Fibroblast of skin of back (primary cell): ENCODE measurements at places on chromosomes 7 and 10.

GRCh38 chr10:23190872-23191763 lies 994 bp upstream of the PTF1A start:
- DNase-seq = no peak

DNA sequence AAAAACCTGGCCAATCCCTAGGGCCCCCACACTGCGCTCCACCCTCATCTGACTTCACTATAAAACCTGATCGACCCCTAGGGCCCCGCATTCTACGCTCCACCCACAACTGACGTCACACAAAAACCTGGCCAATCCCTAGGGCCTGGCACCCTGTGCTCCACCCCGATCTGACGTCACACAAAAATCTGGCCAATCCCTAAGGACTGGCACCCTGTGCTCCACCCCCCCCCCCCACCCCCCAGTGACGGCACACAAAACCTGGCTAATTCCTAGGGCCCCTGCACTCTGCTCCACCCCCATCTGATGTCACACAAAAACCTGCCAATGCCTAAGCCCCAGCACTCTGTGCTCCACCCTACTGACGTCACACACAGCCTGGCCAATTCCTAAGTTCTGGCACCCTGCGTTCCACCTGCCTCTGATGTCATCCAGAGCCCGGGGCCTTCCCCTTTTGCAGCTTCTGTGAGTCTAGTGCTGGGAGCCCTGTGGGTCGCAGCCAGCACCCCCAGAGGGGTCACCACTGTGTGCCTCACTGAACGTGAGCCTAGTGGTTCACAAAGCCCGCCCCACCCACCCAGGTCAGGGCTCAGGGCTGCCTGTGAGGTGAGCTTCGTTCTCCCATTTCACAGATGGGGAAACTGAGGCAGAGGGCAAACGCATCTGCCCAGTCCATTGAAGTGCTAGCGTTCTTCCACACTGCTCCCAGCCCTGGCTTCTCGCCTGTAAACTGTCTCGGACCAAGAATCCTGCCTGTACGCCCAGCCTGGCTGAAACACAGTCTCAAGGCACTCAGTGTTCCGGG lies 40.6 kb downstream of the MICALL2 start:
- DNase-seq = no peak

- no peak for DNase-seq
Observed at GRCh38 chr7:76063525-76063924, 15.6 kb downstream of the MDH2 start.

GRCh38 chr10:110279407-110279986 lies 25.2 kb downstream of the SMNDC1 start:
- DNase-seq = peak; percentile 66

- DNase-seq = peak; percentile 22
Observed at GRCh38 chr10:119608316-119609155, 11.8 kb upstream of the TIAL1 start.

GRCh38 chr10:80861882-80862281 lies 324.2 kb downstream of the SH2D4B start:
- DNase-seq = no peak

DNA sequence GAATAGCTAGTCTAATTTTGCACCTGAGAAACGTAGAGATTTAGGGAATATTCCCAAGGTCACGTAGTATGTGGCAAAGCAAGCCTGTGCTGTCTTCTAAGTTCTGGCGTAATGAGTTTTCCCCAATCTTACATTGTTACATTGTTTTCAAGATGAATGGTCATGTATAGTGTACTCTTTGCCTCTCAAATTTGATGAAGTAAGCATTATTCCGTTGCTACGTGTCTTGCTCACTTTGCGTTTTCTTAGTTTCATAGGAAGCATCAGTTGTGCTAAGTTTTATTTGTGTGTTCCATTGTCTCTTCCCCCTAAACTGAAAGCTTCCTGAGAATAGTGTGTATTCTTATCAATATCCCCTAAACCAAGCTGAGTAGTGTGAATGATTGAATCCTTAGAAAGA lies 637.6 kb upstream of the C7orf33 start:
- no peak for DNase-seq

DNA sequence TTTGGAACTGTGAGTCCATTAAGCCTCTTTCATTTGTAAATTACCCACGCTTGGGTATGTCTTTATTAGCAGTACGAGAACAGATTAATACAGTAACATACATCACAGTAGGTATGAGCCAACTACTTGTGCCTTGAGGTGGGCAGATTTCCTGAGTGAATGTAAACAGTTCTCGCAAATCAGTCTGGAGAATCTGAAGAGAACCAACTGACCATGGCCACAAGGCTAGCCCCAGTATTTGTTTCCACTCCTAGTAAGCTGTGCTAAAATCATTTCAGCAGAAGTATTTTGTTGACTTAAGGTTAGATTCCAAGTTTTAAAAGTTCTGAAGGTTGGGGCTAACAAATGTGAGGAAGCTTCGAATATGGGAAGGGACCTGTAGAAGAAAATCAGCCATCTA lies 82.9 kb downstream of the NOD1 start:
- DNase-seq = no peak

DNA sequence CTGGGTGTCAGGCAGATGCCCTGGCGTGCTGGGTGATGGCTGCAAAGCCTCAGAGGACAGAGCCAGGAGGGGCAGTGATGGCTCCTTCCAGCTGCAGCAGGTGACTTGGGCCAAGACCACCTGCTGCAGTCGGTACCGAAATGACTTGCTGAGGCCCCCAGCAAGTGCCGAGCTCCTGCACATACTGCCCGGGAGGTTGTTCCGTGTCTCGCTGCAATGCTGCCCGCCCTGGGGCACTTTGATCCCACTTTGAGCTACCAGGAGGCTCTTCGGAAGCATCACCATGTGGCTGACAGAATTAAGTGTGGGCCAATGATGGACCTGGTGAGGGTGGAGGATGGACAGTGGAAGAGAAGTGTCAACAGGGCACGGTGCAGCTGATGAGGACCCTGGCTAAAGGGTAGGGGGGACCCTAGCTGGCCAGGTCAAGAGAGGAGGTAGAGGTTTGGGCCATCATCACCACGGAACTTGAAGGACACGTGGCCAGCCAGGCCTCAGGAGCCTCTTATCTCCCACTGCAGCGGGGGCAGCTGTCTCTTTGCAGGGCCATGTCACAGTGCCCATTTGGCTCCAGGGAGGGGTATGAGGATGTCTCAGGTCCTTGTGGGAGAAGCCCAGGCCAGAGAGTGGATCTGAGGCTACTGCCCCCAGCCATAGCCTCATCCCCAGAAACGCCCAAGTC lies 51.1 kb upstream of the NANOS1 start:
- DNase-seq = no peak
